EH (cell line): ENCODE measurements at places on chromosomes 5 and 9.
A peak's percentile ranks its signal among the peaks of the same experiment; 100 is the strongest.

GRCh38 chr5:350355-350754 is 28.8 kb downstream of the AHRR start:
- no peak for DNase-seq

- peak; percentile 52 for DNase-seq
Measured at GRCh38 chr5:115297031-115297430, 577 bp upstream of the CCDC112 start.

- DNase-seq: peak; percentile 30
Measured at GRCh38 chr9:116812231-116813030, 125.3 kb downstream of the TRIM32 start.

GRCh38 chr9:122158202-122158601 is 1.4 kb downstream of the NDUFA8 start:
- DNase-seq: peak; percentile 48
